Epithelial cell of prostate (primary cell): ENCODE measurements at places on chromosomes 5 and 9.

GRCh38 chr5:99032234-99033013 is 103.6 kb upstream of the CHD1 start:
- peak; percentile 12 for DNase-seq

DNA sequence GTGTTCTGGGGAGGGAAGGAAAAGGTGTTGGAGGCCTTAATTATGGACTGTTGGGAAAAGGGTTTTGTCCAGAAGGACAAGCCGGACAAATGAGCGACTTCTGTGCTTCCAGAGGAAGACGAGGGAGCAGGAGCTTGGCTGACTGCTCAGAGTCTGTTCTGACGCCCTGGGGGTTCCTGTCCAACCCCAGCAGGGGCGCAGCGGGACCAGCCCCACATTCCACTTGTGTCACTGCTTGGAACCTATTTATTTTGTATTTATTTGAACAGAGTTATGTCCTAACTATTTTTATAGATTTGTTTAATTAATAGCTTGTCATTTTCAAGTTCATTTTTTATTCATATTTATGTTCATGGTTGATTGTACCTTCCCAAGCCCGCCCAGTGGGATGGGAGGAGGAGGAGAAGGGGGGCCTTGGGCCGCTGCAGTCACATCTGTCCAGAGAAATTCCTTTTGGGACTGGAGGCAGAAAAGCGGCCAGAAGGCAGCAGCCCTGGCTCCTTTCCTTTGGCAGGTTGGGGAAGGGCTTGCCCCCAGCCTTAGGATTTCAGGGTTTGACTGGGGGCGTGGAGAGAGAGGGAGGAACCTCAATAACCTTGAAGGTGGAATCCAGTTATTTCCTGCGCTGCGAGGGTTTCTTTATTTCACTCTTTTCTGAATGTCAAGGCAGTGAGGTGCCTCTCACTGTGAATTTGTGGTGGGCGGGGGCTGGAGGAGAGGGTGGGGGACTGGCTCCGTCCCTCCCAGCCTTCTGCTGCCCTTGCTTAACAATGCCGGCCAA is 19.1 kb downstream of the PTGES2 start:
- DNase-seq: no peak

- no peak for DNase-seq
Measured at GRCh38 chr9:4833781-4834560, 41.2 kb downstream of the RCL1 start.

DNA sequence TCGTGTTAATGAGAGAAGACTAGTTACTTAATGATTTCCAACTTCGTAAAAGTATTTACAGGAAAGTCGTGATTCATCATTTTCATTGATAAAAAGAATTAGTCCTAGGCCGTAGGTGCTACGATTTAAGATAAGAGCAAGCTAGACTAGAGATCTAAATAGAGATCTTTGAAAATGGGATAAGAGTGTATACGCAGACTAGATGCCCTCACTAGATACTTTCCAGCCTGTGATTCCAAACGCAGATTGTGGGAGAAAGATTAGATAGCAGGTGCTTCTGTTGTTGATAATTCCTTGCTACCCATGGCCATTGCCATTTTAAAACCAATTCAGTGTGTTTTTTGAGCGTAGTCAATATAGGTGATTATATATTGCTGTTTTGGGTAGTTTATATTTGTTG is 6.7 kb upstream of the SMIM15 start:
- no peak for DNase-seq

DNA sequence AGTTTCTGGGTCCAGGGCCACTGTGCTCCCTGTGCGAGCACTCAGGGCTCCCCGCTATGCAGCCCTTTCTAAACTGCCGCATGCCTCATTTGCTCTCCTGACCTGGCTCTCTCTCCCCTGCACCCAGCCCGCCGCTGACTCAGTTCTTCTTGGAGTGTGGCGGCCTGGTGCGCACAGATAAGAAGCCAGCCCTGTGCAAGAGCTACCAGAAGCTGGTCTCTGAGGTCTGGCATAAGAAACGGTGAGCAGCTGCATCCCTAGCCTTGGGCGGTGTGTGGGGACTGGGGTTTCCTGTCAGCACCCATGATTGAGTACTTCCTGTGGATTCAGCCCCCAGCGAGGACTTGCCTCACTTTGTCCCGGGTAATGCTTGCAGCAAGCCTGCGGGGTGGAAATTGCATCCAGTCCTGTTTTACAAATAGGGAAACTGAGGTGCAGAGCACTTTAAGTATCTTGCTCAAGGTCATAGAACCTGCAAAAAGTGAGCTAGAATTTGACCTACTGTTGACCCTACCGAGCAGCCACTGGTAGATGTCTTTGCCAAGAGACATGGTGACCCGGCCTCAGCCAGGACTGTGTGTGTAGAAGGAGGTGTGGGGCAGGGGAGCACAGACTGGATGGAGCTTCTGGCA is 27.9 kb downstream of the USP20 start:
- DNase-seq: peak; percentile 12

DNA sequence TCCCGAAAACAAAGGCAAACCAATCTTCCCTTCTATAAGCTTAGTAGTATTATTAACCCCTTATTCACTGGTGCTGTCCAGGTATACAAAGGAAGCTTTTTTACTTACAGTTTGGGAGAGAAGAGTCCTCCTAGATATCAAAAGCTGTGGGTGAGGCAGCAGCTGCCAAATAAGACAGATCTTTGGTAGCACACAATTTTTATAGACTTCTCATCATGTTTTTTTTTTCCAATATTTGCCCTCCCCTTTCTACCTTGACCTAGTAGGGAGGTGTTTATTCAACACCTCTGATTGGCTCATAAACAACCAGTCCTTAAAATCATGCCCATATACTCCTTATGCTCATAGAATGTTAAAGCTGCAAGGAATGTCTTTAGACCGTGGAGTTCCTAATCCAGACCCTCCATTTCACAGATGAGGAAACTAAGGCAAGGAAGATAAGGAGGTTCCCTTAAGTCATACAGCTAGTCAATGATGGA is at the start of gene ALDOB:
Gene ALDOB, minus strand, starts transcription at position 174 of the 479 bp plus-strand sequence. CDS start 4,887 bp downstream, outside the sequence.
- no peak for DNase-seq

GRCh38 chr9:11500780-11501179 is 888.0 kb upstream of the PTPRD start:
- DNase-seq: no peak

GRCh38 chr9:136577941-136578625 is 32.2 kb upstream of the NOTCH1 start:
- DNase-seq: peak; percentile 26

DNA sequence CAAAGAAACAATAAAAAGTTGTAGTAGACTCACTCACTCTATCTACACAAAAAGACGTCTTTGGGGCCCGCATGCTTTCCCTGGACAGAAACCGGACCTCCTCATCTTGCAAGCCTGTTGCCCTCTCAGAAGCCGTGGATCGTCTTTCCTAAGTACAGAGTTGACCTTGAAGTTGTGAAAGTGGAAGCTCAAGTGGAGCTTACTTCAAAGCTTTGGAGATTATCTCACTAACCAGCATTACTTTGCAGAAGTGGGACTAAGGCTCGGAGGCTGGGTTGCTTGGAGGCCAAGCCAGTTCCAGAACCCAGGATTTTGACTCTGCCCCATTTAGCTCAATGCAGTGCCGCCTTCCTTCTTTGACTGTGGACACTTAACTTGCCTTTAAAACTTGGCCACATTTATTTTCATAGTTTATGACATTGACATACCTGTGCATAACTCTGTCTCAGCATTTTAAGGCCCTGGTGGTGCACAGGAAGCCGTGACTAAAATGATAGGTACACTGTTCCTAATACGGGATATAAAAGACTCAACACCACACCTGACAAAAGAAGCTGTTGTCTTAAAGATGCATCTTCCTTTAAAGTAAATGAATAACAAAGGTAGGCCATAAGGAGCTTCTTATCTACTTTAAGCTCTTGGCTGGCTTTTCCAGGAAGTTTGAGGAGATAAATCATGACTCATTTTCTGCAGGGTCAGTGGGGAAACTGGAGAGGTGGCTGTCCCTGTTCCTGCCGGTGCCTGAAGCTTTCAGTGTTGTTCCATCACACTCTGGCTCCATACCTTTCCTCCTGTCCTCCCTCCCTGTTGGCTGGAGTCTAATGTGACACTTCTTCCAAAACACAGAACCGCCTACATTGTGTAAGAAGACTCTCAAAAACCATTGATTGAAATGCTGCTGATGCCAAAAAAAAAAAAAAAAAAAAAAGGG is 10.7 kb downstream of the SLC25A25 start:
- DNase-seq: peak; percentile 36

DNA sequence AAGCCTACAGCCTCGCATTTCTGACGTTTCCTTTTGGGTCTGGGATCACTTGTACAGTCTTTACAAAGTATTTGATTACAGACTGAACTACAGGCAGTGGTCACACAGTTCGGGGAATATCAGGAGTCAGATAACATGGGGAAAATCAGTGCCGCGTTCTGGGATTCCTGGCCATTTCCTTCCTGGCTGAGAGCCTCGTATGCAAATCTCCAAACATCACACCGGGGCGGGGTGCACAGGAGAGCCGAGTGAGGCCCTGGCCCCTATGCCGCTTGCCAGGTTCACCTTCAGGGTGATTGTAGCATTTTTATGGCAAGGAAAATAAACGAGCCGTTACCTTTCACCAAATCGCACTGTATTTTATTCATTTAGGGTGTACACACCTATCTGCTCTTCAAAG is 29.6 kb upstream of the SLC9A3 start:
- no peak for DNase-seq

DNA sequence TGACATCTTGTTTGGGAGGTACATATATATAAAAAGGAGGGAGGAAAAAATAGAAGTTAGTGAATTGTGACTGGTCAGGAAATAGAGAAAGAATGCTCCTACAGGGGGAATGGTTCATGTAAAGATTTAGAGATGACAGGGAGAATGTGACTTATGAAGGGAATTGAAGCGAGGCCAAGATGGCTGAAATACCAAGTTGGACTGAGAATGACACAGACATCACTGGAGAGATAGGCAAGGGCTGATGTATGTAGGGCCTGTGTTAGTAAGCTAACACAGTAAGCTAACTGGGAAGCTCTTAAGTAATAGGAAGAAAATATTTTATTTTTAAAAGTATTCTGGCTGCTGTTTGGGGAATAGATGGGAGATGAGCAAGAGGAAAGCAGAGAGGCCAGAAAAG is 286.3 kb downstream of the NNT start:
- no peak for DNase-seq

GRCh38 chr5:4079831-4080230 is 484.2 kb downstream of the IRX1 start:
- DNase-seq: no peak

DNA sequence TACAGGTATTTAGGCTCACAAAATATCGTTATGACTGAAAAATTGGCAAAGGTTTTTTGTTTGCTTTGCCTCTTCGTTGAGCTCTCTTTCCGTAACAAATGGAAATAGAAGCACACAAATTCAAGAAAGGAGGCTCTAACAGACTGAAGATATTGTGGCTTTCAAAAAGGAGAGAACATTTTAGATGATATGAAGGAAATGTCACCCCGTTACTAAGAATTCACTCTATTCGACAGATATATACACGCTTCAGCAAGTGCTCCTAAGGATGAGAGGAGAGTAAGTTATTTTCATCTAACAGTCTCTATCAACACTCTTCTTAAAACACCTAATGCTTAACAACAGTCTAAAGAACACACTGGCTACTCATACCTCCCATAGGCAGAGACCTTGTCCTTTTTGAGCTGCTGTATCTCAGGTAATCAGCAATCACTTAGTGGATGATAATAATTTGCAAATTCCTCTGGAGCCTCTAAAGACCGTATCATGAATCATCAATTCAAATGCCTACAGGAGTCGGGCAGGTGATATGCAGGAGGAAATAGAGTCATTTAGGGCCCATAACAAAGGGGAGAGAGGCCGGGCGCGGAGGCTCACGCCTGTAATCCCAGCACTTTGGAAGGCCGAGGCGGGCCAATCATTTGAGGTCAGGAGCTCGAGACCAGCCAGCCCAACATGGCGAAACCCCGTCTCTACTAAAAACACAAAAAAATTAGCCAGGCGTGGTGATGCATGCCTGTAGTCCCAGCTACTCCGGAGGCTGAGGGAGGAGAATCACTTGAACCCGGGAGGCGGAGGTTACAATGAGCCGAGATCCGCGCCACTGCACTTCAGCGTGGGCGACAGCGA is 1.4 kb upstream of the HSDL2 start:
- peak; percentile 8 for DNase-seq

GRCh38 chr9:36731068-36731956 is 158.6 kb downstream of the MELK start:
- DNase-seq: no peak

DNA sequence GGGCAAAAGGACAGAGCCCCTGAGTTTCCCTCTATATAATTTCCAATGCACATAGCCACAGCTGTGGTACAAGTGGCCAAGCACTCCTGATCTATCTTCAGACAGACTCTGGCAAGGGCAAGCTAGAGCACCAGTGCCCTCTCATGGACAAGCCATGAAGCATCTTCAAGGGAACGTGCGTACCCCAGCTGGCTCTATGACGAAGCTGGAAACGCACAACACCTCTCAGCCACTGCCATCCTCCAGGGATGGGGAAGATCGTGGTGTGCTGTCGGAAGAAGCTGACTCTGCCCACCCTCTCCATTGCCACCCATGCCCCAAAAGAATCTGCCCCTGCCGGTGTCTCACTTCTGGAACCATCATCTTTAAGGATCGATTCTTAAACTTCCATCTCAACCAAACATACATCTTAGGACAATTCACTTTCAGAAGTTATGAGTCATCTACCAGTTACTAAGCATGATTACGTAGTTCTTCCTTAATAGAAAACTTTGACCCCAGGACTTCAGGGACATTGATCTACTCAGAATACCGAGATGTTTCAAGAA is 482.9 kb downstream of the AGTPBP1 start:
- peak; percentile 16 for DNase-seq

- no peak for DNase-seq
Measured at GRCh38 chr9:19935422-19935821, 146.6 kb upstream of the SLC24A2 start.

DNA sequence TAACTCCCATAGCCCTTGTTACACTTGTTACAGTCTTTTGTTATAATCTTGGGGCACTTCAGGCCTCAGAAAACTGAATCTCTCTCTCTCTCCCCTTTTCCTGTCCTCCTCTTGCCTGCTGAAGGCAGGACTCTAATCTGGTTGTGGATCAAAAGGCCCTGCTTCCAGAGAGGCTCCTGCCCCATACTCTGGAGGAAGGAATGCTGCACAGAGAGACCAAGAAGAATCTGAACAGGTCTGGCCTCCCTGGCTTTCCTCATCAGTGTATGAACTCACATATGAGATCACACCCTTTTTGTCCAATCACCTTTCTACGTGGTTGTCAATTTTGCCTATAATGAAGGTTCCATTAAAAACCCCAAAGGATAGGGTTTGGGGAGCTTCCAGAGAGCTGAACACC is 26.2 kb upstream of the LVRN start:
- no peak for DNase-seq

DNA sequence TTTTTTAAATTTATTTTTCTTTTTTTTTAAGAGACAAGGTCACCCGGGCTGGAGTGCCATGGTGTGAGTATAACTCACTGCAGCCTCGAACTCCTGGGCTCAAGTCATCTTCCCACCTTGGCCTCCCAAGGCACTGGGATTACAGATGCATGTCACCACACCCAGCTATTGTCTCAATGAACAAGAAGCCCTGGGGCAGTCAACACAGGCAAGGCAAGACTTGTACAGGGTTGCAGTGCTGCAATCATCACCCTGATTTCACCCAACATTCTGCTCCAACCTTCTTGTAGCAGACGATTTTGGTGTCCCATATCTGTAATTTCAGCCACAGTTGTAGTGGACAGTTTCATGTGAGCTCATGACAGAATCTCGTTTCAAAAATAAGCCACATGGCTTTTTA is 205.8 kb upstream of the KIF2A start:
- DNase-seq: peak; percentile 71
